NCI-H1092 (cell line): ENCODE measurements at places on chromosomes 4 and X.

GRCh38 chrX:124005228-124005627 lies 43.7 kb downstream of the STAG2 start:
- no peak for DNase-seq

GRCh38 chrX:109481986-109482385 lies at the start of gene GUCY2F:
GUCY2F (minus strand) TSS chrX:109482086; CDS start chrX:109475936, 6,150 bp downstream.
- DNase-seq: no peak

- no peak for DNase-seq
Observed at GRCh38 chr4:102295153-102295862, 50.0 kb downstream of the SLC39A8 start.

DNA sequence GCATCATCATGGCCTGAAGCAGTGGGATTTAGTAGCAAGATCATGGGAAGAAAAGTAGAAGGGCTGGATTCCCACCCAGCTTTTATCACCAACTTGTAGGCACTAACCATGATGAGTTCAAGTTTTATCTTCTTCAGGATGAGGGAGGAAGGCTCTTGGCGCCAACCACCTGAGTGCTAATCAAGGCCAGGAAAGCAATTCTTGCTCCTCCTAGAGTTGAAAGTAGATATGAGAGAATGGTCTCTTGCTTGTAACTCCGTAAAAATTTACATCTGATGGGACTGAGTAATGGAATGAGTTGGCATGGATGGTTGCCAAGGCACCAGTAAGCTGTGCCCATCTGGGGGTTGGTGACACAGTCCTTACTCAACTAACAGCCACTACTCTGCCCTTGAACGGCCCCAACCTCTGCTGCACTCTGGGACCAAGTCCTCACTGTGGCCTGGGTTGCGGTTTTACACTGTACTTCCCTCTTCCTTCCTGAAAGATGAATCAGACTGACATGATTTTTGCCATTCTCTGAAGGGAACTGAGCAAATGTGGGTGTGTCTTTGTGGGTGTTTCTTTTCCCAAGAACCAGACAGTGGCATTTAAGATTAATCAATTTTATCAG lies 39.4 kb upstream of the NDP start:
- DNase-seq: no peak

- no peak for DNase-seq
Observed at GRCh38 chrX:9312922-9313867, 151.7 kb upstream of the TBL1X start.
